Cerebellar nuclear complex (tissue), 1 donor: ENCODE measurements at places on chromosomes 13 and 19.

GRCh38 chr13:97848886-97849285 lies 104.6 kb upstream of the IPO5 start:
- DNase-seq, result no peak

DNA sequence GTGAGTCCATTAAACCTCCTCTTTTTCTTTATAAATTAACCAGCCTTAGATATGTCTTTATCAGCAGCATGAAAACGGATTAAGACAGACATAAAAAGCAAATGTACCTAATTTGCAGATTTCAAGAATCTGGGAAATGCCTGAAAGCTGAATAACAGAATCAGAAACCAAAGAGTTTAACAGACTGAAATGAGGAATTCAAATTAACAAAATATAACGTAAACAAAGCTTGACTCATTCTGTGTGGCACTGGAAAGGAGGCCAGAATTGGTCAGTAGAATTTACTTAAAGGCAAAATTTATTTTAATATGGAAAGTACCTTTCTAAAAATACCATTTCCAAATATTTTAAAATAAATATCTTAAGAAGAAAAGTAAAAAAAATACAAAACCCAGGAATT lies 540.6 kb upstream of the HTR2A start:
- no peak for DNase-seq

DNA sequence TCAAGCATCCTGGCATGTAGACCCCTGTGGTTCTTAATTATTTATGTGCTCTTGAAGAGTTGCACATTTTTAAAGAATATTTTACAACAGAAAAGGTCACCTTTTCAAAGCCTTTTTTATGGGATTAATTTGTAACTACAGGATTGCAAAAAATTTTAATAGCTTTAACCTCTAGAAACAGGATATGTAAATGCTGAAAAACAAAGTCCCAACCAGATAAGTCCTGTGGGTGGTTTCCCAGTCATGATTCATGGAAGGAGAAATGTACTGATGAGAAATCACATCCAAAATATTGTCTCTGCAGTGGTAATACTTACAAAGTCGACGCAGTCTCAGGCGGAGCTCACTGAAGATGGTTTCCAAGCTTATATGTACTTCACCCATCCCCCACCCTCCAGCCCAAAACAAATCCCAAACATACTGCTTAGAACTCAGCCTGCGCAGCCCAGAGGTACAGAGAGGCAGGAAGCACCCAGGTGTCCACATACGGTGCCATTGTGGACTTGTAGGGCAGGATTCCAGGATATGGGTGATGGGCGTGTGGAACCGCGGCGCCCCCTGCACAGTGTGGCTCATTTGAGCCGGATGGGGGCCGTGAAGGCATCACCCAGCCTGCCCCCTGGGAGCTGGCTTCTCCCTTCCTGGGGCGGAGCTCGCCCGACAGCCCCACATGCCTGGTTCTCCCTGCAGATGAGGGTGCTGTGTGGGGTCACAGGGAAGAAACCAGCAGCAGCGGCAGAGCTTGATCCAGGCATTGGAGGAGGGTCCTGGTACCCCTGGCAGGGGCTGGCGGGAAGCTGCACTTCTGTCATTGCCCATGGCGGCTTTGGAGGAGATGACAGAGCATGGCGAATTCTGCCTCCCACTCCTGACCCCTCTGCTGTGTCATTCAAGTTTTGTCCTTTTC lies 101.2 kb downstream of the ATP11A start:
- no peak for DNase-seq

- no peak for DNase-seq
These were observed 28.6 kb downstream of the CNFN start for GRCh38 chr19:42361545-42361910.

GRCh38 chr19:5503598-5503997 lies 48.4 kb downstream of the ZNRF4 start:
- no peak for DNase-seq

DNA sequence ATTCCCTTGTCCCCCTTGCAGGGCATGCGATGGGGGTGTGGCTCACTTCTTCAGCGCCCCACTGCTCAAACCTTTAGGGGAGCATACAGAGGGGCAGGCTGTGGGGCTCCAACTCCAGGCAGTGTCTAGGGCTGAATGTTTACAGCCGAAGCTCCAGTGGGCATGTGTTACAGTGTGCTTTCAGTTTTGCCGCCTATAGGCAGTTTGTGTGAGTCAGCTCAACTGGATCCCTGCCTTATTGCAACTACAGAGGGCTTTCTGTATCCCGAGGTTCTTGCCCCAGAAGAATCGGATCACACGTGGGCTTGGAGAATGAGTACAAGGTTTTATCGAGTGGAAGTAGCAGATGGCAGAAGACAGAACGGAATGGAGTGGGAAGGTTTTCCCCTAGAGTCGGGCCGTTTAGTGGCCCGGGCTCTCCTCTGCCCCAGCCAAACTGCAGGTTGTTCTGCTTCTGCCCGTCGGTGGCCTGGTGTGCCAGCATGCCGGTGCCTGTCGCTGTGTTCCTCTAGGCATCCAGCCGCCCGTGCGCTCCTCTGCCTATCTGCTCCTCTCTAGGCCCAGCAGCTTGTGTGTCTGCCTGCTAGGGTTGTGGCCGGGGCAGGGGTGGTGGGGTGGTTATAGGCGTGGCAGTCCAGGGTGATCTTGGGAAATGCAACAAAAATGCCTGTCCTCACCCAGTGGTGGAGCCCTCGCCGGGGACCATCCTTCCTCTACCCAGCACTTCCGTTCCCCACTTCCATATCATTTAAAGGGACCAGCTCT lies 435.9 kb upstream of the SGCG start:
- DNase-seq, result no peak

- no peak for DNase-seq
These were observed 16.8 kb downstream of the DAPK3 start for GRCh38 chr19:3954107-3954506.

- DNase-seq, result no peak
These were observed 9.1 kb downstream of the TMEM150B start for GRCh38 chr19:55315956-55316525.

DNA sequence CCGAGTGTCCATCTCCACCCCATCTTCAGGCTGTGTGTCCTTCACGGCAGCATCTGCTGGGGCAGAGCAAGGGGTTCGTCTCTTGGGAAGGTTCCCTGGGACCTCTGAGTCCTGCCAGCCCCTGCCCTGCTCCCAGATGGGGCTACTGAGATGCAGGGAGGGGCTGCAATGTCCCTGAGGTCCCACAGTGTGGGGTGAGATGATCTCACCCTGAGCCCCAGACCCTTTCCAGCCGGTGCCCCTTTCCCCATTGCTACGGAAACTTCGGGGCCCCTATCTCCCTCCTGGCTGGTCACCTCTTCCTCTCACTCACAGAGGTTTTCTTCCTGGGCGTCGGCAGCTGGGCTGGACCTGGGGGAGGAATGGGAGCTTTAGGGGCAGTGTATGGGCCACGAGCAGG lies 5.0 kb downstream of the LILRB2 start:
- no peak for DNase-seq

GRCh38 chr19:55141696-55142095 lies 7.3 kb downstream of the TNNT1 start:
- no peak for DNase-seq

- no peak for DNase-seq
These were observed 39.9 kb downstream of the MBNL2 start for GRCh38 chr13:97262058-97262457.

GRCh38 chr13:20814224-20814910 lies 40.6 kb upstream of the EEF1AKMT1 start:
- no peak for DNase-seq

GRCh38 chr13:93304134-93304533 lies 77.5 kb downstream of the GPC6 start:
- no peak for DNase-seq

GRCh38 chr13:99347911-99348451 lies 40.8 kb upstream of the GPR183 start:
- no peak for DNase-seq

- DNase-seq, result no peak
These were observed 708.8 kb downstream of the UQCRFS1 start for GRCh38 chr19:28504139-28504538.

DNA sequence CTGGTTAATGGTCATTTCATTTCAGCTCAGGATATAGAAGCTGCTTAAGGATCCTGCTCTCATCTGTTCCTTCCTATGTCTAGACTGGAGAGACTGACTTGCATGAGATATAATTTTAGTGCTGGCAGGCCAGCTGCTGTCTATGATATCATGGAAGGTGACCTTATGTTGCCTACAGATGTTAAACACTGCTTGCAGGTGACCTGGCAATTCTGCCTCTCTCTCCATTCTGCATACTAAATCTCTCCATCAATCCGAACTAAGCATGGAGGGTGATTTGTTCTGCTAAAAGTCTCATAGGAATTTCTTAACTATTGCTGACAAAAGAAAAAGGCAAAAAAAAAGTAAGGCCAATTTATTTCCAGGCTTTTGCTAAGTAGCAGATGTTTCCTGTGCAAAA lies 81.0 kb downstream of the CCNA1 start:
- DNase-seq, result no peak

DNA sequence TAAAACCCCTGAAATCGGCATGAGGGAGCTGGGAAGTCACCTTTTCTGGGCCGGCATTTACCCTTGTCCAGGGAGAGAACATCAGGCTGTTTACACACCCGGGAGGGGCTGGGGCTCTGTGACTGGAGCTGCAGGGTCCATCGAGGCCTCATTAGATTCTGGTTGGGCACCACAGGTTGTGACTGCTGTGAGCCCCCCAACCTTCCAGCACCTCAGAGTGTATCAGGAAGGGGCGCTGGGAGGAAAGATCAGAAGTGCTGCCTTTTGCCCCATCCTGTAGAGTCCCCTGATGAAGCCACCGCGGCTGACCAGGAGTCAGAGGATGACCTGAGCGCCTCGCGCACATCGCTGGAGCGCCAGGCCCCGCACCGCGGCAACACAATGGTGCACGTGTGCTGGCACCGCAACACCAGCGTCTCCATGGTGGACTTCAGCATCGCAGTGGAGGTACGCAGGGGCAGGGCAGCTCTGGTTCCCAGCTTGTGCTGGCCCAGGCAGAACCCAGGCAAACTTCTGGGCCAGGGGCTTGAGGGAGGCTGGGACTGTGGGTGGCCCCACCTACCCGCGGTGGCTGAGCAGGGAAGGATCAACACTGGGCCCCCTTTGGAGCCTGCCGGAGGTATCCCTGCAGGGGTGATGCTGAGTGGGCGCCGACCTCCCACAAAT lies 136.4 kb downstream of the STK24 start:
- no peak for DNase-seq

DNA sequence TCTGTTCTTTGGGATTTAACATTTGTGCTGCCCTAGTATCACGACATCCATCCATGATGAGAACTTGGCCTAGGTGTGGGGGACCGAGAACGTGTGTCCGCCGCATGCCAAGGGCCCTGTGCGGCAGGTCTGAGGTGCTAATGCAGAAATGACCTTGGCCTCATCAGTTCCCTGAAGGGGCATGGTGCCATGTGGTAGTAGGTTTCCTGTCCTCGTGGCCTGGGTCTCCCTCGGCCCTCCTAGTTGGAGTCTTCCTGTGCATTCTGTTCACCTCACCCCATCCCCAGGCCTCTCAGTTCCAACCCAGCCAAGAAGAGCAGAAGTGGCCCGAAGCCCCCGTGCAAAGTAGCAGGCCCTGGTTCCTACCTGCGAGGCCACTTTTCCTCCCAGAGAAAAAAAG lies 59.8 kb downstream of the GGACT start:
- no peak for DNase-seq
